CD4-positive, alpha-beta T cell treated with Interleukin-2 at 100 ng/mL for 4 hours (primary cell): ENCODE measurements at places on chromosomes 1 and 21.

DNA sequence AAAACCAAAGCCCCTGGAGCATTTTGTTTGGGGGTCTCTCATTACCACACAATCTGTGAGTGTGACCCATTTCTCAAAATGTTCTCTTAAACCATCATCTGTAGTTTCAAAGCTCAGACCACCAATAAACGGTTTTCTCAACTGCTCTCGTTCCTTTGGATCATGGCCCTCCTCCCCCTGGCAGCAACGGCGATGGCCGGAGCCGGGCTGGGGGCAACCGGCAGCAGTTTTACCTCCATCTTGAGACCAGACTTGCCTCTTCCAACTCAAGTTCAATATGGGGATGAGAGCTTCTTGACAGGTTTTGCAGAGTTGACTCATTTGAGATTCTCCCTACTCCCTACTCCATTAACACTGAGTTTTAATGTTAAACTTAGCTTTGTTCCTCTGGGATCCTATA is 29.7 kb downstream of the LRRC42 start:
- DNase-seq, result no peak

- no peak for DNase-seq
These were observed 13.6 kb upstream of the ZNF362 start for GRCh38 chr1:33242652-33243051.

- DNase-seq, result no peak
These were observed 110.1 kb downstream of the FOXD2 start for GRCh38 chr1:47547753-47548573.

- no peak for DNase-seq
These were observed 145.6 kb downstream of the CAMTA1 start for GRCh38 chr1:6930732-6931300.

DNA sequence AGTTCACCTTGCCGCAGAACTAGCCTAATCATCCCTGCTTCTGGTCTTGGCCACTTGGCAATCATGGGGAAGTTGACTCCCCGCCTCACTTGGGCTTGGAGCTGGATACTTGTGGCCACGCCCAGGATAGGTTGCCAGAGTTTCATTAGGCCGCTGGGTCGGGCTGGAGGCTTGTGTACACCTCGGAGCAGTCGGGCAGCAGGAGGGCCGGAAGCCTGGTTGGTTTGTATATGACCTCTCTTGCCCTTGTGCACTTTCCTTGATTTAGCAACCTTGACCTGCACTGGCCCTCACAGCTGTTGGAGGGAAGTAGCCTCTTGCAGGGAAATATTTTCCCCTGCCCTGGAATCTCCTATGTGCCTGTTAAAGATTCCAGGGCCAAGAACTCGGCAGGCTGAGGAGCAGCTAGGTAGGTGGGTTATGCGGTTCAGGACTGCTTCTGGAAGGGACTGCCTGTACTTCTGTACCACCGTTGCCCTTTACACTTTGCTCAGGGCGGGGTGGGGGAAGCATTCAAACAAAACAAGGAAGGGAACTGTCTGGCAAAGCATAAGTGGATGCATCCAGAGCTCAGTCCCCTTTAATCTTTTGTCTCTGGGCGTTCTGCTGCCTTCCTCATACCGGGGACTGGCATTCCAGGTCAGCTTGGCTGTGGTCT is 83.5 kb downstream of the UCK2 start:
- no peak for DNase-seq

DNA sequence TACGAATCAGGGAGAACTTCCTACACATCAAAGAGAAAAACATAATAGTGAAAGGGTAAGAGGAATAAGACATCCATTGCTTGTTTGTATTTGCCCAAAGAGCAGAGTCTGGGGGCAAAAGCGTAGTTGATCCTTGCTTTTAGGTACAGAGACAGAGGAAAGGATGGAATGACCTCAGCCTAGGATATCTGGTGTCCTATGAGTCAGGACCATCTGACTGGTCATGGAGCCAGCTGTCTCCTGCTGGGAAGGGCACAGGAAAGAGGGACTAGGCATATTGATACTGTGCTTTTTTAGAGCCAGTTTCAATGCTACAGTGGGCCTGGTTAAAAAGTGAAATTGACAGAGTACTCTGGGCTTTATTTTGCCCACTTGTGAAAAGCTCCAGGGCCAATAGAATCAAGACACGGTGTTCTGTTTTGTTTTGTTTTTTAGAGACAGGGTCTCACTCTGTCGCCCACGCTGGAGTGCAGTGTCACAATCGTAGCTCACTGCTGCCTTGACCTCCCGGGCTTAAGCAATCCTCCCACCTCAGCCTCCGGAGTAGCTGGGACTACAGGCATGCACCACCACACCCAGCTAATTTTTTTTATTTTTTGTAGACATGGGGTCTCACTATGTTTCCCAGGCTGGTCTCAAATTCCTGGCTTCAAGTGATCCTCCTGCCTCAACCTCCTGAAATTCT is 3.2 kb downstream of the PLEKHO1 start:
- no peak for DNase-seq

GRCh38 chr1:26785611-26786436 is 1.9 kb upstream of the PIGV start:
- no peak for DNase-seq

DNA sequence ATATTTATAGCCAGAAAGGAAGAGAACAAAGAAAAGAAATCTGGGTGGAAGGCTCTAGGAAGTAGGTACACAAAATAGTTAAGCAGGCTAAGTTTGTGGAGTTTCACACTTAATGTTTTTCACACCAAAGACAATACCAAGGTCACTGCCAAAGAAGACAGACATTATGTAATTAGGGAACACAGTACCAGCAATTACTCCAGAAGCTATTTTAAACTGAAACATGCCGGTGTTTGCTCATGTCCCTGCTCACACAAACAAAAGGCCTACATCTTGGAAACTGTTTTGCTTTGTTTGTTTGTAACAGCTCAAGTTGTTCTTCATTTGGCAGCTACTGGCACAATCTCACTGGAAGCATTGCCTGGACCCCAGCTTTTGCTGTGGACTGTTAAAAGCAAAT is 88.5 kb upstream of the DAB1 start:
- no peak for DNase-seq

- DNase-seq, result no peak
These were observed 3.4 kb downstream of the KDM4A start for GRCh38 chr1:43653339-43653738.

- no peak for DNase-seq
These were observed 145.2 kb upstream of the ZNF648 start for GRCh38 chr1:182206626-182207239.

GRCh38 chr1:162680419-162681121 is 48.3 kb downstream of the DDR2 start:
- DNase-seq, result no peak

DNA sequence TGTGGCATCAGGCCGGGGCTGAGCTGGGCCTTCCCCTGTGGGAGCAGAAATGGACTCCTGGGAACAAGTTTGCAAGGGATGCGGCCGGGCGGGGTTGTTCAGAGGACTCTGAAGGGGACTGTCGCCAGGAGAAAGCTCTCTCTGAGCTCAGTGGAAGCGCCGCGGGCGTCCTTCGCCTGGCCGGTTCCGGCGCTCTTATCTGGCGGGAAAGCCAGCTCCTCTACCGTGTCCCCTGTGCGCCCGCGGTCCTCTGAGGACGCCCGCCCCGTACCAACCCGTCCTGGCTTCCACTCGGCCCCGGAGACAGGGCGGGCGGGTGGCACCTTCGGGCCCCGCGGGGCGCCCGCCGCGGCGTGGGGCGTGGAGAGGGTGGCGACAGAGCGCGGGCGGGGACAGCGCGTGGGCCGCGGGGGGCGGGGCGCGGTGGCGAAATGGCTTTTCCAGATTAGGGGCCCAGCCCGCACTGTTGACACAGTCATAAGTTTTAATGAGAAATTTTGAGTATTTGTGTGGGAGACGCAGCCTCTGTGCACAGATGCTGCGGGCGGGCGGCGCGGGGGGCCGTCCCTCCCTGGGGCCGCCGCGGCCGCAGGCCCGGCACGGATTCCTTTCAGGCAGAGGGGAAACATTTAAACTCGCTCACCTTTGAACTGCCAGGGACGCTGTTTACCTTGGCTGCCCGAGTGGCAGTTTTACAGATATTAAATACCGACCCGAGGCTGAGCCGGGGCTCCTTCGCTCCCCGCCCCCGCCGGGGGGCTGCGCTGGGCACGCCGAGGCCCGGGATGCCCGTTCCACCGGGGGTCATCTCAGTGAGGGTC is 70.2 kb downstream of the FOXD2 start:
- no peak for DNase-seq

- DNase-seq, result no peak
These were observed 26.1 kb downstream of the IRF2BP2 start for GRCh38 chr1:234583755-234584419.

- no peak for DNase-seq
These were observed 46.5 kb upstream of the LPGAT1 start for GRCh38 chr1:211876851-211877590.

DNA sequence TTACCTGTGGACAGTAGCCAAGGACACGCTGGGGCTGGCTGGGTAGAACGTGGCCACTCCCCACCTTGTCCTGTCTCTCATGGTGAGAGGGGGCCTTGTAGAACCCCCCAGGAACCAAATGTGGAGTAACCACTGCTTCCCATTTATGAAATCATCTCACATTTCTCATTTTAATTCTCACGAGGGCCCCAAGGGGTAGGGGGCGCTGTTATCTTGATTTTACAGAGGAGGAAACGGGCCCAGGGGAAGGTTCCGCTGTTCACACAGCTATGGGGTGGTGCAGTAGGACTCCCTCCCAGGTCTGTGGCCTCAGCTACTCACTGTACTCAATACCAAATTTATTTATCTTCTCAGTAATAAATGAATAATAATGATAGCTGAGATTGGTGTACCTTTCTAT is 5.5 kb downstream of the SMPDL3B start:
- DNase-seq, result peak; percentile 81

GRCh38 chr1:12540580-12541273 is 77.3 kb downstream of the DHRS3 start:
- no peak for DNase-seq
